Activated T-helper 1 cell treated with anti-CD3 and anti-CD28 coated beads, Interleukin-2, amount 50 U/mL, for 16 hours (primary cell): ENCODE measurements at places on chromosomes 12 and 14.

DNA sequence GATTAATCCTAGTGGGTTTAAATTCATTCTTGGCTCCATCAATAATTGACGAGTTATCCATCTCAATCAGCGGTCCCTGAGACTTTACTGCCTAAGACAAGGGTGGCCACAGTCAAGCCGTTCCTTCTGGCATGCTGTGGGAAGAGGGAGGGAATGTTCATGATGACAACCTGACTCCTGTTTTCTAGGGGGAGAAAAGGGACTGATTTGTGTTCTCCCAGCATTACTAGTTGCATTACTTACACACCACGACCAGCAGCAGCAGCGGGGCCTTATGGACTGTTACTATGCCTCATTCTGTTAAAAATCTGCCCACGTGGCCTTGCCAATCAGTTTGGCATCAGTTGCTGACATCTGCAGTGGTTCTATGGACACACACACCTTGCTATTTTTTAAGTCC is 29.9 kb downstream of the PLEKHG7 start:
- no peak for DNase-seq

DNA sequence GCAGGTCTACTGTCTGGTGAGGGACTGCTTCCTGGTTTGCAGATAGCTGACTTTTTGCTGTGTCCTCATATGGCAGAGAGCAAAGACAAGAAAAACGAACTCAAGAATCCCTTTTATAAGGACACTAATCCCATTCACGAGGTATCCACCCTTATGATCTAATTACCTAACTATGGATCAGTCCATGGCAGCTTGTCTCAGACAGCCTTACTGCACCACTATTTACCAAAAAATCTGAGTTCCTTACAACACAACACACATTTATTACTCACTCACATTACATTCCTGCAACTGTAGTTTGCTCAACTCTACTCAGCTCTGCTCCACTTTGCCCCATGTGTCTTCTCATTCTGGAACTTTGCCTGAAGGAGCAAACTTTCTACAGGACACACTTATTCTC is 10.1 kb upstream of the SLC6A15 start:
- DNase-seq, result no peak

- DNase-seq, result no peak
These were observed 138.9 kb upstream of the MAX start for GRCh38 chr14:65241125-65241752.

DNA sequence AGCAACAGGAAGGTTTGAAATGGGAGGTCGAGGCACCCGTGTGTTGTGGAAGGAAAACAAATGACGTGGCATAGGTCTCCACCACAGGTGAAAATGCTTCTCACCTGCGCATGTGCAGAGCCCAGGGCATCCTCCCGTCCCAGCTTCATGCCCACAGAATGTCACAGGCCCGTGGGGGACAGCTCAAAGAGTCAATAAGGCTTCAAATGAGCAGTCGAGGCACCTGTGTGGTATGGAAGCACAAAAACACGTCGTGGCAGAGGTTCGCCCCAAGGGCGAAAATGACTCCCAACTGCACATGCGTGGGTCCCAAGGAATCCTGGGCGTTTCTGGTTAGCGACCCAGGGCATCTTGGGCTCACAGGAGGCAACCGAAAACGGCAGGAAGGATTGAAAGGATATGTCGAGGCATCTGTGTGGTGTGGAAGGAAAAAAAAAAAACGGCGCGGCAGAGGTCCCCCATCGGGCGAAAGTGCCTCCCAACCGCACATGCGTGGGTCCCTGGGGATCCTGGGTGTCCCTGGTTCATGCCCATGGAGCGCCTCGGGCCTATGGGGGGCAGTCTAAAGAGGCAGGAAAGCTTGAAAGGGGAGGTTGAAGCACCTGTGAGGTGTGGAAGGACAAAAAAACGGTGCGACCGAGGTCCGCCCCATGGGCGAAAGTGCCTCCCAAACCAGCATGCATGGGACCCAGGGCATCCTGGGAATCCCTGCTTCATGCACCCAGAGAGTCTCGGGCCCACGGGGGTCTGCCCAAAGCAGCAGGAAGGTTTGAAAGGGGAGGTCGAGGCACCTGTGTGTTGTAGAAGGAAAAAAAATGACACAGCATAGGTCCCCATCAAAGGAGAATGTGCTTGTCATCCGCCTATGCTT is 578.5 kb downstream of the ALG10 start:
- DNase-seq, result no peak

DNA sequence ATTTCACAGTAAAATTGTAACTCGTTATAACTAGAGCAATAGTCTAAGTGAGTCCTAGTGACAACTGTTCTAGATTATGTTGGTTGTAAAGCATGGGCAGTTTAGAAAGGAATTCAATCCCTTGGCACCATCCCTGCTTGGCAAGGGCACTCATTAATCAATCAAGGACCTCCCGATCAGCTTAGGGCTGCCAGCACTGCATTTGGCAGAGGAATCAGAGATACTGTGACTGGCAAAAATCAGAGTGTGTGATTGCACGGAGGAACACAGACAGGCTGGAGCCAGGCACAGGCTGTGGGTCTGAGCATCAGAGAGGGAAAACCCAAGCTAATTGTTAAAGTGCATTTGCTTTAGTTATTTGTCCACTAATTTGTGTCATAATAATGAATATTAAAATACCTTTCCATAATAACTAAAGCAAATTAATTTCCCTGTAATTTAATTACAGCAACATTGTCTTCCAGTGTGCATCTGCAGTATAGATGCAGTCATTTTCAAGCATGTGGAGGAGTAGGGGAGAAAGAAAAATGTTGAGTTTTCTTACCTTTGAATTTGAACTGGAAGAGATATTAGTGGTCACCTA is 3.2 kb upstream of the EGLN3 start:
- no peak for DNase-seq

DNA sequence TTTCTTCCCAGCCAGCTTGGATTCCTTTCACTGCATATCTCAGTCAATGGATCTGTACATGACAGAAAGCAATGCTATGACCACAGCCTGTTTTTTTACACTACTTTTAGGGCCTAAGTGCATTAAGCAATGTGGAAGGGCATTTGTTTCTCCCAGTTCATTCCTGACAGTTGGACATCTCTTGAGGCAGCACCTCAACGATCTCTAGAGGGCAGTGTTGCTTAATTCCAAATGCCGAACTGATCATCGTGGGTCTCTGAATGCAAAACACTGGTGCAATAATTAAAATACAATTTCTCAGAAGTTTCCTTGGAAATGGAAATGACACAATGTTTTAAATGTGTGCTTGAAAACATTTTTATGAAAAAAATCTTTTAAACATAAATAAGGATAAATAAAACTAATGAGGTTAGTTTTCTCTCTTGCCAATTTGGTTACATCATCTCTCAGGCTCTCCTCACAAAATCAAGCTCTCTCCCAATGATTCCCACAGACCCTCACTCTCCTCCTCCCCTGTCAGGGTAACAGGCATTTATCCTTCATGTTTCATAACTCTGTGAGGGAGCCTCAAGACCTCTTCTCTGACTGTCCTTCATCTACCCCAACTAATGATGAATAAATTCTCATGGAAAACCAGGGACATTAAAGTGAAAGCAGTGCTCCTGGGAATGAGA is 192.4 kb upstream of the SLC16A7 start:
- DNase-seq, result no peak

DNA sequence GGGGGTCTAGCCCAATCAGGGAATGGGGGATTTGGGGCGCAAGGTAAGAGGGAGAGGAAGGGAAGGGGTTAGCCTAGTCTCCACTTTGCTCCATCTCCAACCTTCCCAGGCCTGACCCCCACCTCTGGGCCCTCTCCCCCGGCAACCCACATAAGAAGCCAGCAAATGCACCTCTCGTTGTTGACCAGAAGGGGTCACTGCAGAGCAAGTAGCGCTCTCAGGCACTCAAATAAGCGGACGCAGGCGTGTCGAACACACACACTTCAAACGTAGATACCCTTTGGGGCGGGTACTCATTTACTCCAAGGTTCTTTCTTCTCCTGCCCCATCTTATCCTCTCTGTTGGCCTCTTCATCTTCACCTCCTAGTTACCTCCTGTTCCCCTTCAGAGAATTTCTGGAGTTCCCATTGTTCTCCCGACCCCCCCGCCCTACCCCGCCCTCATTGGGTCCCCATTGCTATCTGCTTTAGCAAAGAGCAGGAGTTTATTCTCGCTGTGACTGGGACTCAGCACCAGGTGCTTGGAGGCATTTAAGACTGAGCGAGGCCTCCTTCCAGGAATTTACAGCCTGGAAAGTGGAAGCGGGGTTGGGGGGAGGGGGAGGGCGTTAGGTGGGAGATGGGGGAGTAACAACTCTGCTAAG is 1.5 kb upstream of the SRRM4 start:
- DNase-seq, result no peak
